Activated T-cell treated with anti-CD3 and anti-CD28 coated beads, Interleukin-2, amount 50 U/mL, for 72 hours (primary cell): ENCODE measurements at places on chromosomes 1 and 21. TPM values are rescaled to one million over a fixed set of nuclear protein-coding genes. Genes with fewer than 3 reads are reported as not detected.
A peak's percentile ranks its signal among the peaks of the same experiment; 100 is the strongest.

- DNase-seq, result no peak
Measured at GRCh38 chr1:41859686-41860085, 59.0 kb downstream of the HIVEP3 start.

DNA sequence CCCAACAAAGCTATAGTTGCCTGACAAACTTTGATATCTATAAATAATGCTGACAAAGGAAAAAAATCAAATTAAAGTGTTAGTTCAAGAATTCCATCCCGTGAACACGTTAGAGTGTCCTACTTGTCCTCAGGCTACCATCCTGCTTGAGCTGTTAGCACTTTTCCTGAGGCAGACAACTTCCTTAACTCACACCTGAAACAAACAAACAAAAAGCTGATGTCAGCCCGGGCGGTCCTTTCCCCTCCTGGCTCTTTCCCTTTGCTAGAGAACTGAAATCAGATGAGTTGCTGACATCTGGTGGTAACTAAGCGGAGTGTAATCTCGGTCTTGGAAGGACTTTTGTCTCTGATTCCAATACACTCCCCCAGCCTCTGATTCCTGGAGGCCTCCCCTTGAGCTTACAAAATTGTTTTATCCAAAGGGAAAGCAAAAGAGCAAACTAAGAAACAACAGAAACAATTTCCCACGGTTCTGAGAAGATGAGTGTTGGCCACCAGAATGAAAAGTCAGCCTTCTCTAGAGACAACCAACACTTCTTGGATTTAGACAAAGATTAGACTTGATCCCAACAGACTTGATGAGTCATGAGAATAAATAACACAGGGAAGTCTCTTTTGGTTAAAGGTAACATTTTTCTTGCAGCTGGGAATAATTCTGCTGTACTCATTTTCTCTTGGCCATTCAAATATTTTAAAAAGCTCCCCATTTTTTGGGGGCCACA, 135.4 kb downstream of the PROX1 start:
- DNase-seq, result peak; percentile 4

DNA sequence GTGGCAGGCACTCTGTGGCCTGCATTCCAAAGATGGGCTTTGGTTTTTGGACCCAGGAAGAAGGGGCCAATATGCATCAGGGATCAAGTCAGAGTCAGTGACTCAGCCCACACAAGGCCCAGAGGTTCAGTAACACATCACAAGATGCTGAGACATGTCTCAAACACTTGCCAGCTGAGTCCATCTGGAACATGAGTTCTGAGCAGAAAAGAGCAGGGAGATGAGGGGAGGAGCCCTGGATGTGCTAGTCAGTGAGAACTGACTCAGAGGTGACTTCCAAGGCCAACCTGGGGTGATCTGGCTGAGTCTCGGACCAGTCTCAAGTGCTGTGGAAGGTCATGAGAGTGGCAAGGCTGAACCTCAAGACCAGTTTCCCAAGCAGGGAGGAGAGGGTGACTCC, 150.1 kb downstream of the CDC7 start:
- no peak for DNase-seq

OR2T5 gene
- total RNA-seq, result not detected

DNA sequence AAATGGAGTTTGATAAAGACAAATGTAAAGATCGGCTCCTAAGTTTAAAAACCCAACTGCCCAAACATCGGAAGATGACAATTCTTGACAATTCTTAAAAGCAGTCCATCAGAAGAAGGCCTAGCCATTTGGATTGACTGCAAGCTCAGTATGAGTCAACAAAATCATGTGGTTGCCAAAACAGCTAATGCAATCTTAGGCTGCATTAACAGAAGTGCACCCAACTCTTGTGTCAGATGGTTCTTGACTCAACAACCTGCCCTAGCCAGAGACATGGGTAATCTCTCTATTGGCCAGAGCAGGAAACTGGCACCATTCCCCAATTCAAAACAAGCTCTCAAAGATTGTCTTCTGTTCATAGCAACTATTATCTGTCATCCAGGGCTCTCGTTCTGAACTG, 9.9 kb upstream of the NCF2 start:
- DNase-seq, result no peak

- peak; percentile 48 for DNase-seq
Measured at GRCh38 chr1:24965571-24965930, 35.5 kb upstream of the RUNX3 start.

DNA sequence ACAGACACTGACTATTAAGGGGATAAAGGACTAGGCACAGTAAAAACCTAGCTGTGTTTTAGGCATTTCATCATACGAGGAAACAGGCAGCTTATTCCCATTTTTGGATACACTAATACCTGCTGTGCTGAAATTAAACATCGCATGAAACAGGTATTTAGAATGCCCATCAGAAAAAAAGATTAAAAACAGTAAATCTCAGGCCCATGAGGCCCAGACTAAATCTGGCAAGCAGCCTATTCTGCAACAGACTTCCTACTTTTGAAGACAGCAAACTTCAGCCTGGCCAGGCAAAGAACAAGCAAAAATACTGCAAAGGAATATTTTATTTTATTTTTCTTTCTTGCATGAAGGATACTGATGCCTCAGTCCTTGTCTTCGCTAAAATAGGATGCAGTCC, 240.2 kb downstream of the LMO4 start:
- no peak for DNase-seq

TMEM52 gene
- 0.88 TPM for total RNA-seq

GRCh38 chr1:46767649-46768282, 31.1 kb upstream of the CYP4B1 start:
- DNase-seq, result no peak
